ENCODE measurements at places on chromosomes 13 and 19.

- peak; percentile 52 for DNase-seq
Observed at GRCh38 chr13:97043302-97043701, 49.0 kb upstream of the OXGR1 start.

DNA sequence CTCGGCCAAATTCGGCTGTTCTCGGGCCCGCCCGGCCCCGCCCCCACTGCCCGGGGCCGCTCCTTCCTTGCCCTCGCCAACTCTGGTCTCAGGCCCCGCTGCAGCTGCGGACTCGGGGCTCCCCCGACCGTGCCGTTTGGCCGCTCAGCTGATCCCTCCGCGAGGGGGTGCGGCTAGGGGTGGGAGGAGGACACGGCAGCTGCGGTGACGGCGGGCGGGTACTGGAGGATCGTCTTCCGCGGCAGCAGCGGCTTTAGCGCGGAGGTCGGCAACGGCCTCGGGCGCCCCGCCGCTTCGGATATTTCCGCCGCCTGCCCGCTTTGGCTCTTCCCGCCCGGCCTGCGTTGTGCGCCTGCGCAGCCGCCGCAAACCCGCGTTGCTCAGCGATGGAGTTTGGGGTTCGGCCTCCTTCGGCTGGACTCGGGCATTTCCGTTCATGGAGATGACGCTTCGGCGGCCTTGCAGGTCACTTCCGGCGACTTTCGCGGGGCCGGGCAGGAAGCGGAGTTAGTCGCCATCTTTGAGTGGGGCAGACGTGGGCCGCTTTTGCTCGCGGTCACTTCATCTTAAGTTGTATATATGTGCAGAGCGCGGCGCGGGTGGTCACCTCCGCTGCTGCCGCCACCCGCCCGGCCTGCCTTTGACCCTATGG, 338 bp upstream of the UBE2M start:
- peak; percentile 98 for DNase-seq

GRCh38 chr13:47216176-47216822, 319.4 kb upstream of the HTR2A start:
- no peak for DNase-seq

- no peak for DNase-seq
Observed at GRCh38 chr13:36665630-36666029, 8.2 kb upstream of the SERTM1 start.
